Endothelial cell (in vitro differentiated cells): ENCODE measurements at places on chromosomes 12 and 14.

DNA sequence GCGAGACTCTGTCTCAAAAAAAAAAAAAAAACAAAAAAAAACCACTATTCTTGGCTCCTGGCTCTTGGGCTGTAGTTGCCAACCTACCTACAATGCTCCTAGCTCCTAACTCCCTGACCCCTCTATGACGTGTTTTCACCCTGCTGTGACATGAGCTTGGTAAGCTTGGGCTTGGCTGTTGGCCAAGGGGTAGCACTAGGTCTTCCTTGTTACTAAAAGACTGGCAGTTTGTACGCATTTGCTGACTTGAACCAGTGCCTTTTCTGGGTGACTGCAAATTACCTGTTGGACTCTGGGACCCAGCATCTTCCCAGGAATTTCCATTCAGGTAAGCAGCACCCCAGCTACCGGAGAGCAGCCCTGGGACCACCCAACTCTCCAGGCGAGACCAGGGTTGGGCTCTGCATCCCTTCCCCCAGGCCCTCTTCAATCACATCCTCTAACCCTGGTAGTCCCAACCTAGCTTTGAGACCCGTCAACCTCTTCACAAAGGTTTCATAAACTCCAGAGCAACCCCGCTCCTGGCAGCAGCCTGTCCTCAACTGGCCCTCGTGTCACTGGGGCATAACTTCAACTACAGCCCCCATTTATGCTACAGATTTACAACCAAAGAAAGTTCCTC is 8.3 kb downstream of the CDK2AP1 start:
- DNase-seq: no peak

DNA sequence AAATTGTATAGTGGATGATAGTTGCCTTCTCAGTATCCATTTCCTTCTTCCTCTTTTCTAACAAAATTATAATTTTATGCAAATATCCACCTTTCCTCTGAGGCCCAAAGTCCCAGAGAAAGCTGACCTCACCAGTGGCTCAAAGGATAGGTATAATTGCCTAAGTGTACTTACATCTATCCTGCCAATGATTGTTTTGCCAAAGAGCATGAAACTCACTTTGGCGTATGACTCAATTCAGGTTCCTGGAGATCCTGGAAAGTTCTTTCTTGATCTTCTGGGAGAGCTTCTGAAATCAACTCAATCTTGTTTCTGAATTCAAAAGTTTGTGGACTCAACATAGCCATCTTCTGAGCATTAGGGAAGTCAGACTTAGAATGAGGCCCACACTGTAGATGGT is 10.5 kb upstream of the RBM25 start:
- no peak for DNase-seq

DNA sequence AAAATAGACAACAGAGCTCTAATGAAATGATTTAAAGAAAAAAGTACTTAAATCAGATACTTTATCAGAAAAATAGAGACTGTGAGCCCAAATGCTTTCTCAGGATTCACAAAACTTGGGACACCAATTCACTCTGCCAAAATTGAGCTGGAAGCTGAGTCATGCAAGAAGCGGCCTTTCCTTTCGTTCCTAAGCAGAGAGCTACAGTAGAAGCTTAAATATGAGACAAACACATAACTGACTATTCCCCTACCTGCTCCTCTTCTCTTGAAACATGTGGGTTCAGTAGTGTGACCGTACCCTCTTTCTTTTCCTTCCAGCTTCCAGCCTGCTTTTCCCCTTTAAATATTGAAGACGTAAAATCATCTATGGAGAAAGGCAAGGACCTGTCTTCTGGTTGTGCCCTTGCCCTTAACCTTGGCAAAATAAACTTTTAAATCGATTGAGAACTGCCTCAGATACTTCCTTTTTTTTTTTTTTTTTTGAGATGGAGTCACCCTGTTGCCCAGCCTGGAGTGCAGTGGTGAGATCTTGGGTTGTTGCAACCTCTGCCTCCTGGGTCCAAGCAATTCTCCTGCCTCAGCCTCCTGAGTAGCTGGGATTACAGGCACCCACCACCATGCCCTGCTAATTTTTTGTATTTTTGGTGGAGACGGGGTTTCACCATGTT is 4.4 kb upstream of the SDS start:
- no peak for DNase-seq

DNA sequence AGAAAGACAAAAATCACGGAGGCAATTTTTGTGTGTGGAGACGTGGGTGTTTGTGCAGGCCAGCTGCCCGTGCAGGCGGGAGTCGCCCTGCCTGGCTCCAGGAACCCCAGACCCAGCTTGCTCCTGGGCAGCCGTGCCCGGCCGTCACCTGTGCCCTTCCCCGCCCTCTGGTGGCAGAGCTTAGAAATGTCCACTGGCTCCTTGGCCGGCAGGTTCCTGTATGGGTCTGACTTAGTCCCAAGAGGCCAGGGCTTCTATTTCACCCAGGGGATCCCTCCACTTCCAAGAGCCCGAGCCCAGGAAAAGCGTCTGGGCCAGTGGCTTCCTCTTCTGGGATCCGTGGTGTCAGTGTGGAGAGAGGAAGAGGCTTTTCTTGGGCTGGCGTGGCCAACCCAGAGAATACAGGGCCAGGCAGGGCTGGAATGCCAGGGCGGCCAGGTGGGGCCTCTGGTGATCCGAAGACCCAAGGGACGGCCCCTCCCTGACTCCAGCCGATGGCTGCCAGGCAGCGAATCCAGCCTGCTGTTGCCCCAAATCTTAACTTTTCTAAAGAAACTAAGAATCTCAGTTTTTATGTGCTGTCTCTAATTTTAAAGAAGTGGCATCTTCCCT is 120.9 kb downstream of the TMEM132C start:
- no peak for DNase-seq

- DNase-seq: no peak
Measured at GRCh38 chr12:82695531-82695930, 8.8 kb downstream of the TMTC2 start.

GRCh38 chr12:43011383-43011926 is 421.9 kb upstream of the PRICKLE1 start:
- no peak for DNase-seq

- no peak for DNase-seq
Measured at GRCh38 chr12:123096182-123096581, 54.7 kb downstream of the PITPNM2 start.

- DNase-seq: no peak
Measured at GRCh38 chr12:56816491-56816890, 53.4 kb downstream of the HSD17B6 start.

DNA sequence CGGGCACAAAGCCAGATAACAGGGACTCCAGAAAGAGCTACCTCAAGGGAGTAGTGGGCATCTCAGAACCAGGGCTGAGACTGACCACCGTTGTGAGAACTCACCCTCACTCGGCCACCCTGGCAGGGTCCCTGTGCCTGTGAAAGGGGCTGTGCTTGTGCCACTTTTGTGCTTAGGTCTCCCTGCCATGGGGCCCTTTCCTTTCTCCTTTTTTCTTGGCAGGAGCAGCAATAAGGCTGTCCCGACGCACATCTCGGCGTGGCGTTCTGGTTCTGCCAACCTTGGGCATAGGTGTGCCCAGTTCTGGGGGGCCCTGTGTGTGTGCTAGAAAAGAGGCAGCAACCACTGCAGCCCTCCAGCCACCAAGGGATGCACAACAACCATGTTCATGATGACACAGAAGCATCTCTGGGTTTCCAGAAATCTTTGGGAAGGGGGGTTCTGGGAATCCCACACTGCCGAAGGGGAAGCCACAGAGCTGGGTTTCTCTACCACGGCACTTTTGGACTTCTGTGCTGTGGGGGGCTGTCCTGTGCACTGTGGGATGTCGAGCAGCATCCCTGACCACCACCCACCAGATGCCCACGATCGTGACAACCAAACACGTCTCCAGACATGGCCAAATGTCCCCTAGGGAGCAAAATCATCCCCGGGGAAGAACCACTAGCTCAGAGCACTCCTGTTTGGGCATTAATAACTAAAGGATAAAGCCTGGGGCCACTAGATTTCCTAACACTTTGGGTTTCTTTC is 13.1 kb upstream of the TMEM119 start:
- no peak for DNase-seq

- no peak for DNase-seq
Measured at GRCh38 chr12:116096874-116097273, 180.6 kb downstream of the MED13L start.

GRCh38 chr14:68182492-68182891 is 362.9 kb downstream of the RAD51B start:
- DNase-seq: no peak

- no peak for DNase-seq
Measured at GRCh38 chr14:99468836-99469592, 11.6 kb downstream of the SETD3 start.

GRCh38 chr12:128903236-128903635 is 50.0 kb downstream of the GLT1D1 start:
- DNase-seq: no peak

GRCh38 chr12:92074889-92075288 is 70.8 kb downstream of the BTG1 start:
- no peak for DNase-seq

GRCh38 chr12:19575337-19576243 is 136.3 kb downstream of the AEBP2 start:
- peak; percentile 15 for DNase-seq

GRCh38 chr12:91455321-91455720 is 272.7 kb upstream of the DCN start:
- no peak for DNase-seq
